Heart right ventricle (tissue), 16 donors: ENCODE measurements at places on chromosomes 12 and 14. TPM values are rescaled to one million over a fixed set of nuclear protein-coding genes. Genes with fewer than 3 reads are reported as not detected.

DNA sequence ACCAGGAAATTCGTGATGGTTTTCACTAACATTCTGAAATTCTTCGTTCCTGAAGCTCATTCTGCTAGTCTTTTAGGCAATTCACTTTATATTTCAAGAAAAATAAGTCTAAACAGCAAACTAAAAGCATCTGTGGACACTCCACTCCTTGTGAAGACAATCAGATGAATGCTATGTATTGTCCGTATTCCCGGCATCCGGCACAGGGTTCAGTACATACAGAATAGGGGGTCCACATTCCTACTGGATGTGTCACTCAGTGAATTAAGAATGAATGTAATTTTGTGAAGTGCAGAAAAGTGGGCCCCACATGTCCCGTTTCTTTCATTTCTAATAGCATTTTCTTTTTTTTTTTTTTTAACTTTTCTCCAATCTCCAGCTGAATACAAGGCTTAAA lies 241.3 kb downstream of the GRIN2B start:
- DNase-seq, result no peak

GRCh38 chr12:47986832-47987231 lies 17.4 kb downstream of the COL2A1 start:
- no peak for DNase-seq

- no peak for DNase-seq
Observed at GRCh38 chr12:76623931-76624330, 64.4 kb upstream of the OSBPL8 start.

DNA sequence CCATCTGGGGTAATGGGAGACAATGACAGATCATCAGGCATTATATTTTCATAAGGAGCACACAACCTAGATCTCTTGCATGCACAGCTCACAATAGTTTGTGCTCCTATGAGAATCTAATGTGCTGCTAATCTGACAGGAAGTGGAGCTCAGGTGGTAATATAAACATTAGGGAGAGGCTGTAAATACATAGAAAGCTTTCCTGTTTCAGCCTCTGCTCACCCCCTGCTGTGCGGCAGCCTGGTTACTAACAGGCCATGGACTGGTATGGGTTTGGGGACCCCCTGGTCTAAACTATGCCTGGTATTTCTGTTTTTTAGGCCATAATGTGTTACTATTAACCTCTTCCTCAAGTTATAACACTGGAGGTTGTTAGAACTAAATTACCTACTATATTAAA lies 1373.7 kb downstream of the LRFN5 start:
- DNase-seq, result no peak

Gene FAM186B
- 0.04 TPM for polyA plus RNA-seq

Gene BCL2L2
- polyA plus RNA-seq, result 16.8 TPM
